ENCODE measurements at places on chromosomes 2 and 18.

DNA sequence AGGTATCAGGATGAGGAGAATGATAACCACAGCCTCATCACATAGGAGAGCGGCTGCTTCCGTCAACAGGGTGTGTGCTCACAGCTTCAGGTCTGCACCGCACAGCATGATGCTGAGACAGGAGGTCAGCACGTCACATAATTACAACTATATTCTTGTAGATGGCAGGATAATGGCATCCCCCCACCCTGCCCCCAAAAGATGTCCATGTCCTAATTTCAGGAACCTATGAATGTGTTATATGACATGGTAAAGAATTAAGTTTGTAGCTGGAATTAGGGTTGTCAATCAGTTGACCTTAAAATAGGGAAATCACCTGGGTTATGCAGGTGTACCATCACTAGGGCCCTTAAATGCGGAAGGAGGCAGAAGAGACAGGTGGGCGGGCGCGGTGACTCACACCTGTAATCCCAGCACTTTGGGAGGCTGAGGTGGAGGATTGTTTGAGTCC is 73.9 kb downstream of the ARL4C start:
- DNase-seq = peak; percentile 35

DNA sequence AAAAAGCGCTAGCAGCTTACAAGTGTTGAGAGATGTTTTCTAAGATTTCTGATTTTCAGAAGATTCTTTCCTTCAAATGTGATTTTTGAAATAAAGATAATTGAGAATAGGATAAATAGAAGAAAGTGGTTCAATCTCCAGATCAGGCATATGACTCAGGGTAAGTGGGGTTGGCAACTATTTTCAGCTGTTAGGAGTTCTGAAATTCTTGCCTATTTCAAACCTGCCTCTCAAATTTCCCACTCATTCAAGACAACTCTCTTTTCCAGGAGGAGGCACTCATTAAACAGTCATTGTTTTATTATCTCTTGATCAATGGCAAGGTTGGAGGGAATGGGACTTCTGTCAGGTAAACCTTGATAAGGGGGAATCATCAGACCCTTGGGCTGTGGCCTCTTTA is 138.9 kb downstream of the HNMT start:
- no peak for DNase-seq

- DNase-seq = no peak
These were observed 7.4 kb downstream of the DYSF start for GRCh38 chr2:71460595-71461303.

GRCh38 chr2:114009205-114009944 is 119.5 kb downstream of the ACTR3 start:
- DNase-seq = no peak

GRCh38 chr2:67674668-67675067 is 277.5 kb downstream of the ETAA1 start:
- no peak for DNase-seq

GRCh38 chr2:47916412-47916811 is 10.1 kb upstream of the FBXO11 start:
- no peak for DNase-seq

GRCh38 chr2:148721991-148722777 is 77.6 kb downstream of the EPC2 start:
- no peak for DNase-seq

- DNase-seq = no peak
These were observed 29.3 kb downstream of the NHEJ1 start for GRCh38 chr2:219131327-219131726.

GRCh38 chr2:233853353-233853752 is 982 bp downstream of the HJURP start:
- DNase-seq = no peak

DNA sequence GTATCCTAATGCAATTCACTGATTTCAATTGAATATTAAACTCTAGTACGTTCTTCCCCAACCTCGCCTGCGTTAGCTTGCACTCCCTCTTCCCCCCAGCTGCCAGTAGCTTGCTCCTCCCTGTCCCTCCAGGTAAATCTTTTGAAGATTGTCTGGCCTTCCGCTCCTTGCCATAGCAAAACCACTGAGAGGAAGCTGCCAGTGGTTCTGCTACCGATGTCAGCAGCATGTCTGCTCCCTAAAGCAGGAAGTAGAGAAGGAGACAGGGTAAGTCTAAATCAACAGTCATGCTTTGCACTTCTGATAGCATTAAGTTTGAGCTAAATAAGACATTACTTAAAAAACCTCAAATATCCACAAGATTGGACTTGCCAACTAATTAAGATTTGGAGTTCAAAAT is 89.1 kb downstream of the SCN2A start:
- DNase-seq = no peak

DNA sequence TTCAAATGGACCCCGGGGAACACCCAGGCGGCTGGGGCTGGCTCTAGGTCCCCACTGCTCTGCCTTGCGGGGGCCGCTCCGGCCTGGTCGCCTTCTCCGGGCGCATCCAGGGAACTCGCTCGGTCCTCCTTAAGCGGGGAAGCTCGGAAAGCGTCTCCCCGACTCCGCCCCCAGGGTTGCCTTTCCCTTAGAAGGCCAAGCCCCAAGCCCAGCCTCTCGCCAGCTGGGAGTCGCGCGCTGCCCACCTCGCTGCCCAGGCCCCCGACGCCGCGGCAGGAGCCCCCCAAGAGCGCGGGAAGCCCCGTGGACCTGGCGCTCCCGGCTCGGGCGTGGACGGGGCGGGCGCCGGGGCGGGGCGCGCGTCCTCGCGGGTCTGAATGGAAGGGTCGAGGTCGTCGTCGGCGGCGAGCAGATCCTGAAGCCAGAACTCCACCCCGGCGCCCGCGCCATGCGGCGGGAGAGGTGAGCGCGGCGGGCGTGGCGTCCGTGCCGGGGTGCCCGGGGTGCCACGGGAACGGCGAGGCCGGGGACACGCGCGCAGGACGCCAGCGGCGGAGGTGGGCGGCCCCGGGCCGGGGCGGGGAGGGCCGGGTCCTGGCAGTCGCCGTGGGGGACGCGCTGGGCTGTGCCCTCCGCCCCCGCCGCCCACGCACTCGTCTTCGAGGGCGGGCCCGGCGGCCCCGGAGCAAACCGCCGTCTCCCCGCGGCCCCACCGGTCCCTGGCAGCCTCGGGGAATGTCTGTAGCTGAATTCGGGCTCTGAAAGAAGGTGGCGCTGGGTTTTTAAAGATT is at the start of gene BOK:
Gene BOK, plus strand, starts transcription at position 214 of the 791 bp plus-strand sequence. CDS start 739 bp downstream, outside the sequence.
- no peak for DNase-seq
